ENCODE measurements at places on chromosomes 1 and 21.
A peak's percentile ranks its signal among the peaks of the same experiment; 100 is the strongest.

DNA sequence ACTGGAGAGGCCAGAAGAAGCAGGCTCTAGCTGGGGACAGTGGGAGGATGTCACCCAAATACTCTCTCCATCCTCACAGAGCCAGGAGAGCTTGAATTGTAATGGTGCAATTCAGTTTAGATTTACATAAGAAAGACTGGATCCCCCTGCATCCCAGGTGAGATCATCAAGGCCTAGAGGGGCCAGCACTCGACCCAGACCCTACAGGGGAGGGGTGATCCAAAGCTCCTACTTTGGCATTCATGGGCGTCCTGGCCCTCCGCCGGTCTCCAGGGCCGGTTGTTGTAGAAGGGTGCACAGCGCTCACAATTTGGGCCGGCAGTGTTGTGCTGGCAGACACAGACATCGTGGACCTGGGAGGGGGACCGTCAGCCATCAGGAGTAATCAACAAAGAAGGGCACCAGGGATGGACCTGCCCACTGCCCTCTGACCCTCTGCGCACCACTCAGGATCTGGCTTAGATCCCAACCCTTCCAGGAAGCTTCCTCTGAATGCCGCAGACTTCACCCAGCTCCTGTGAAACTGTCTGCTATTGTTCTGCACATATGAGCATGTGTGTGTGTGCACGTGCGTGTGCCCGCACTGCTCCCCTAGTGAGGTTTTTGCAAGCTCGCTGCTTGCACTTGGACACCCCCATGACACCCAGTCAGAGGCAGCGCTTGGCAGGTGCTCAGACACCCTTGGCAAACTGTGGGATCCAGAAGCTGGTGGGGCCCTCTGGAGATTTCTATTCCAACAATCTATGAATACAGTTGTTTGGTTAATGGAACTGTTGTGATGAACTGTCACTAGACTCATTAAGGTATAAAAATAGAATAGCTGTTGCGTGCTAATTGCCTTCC lies 21.6 kb downstream of the LAMB3 start:
- DNase-seq, result no peak

GRCh38 chr1:247468481-247469140 lies 10.7 kb upstream of the OR2B11 start:
- DNase-seq, result no peak

- no peak for DNase-seq
Observed at GRCh38 chr1:56340977-56341376, 238.4 kb downstream of the PLPP3 start.

DNA sequence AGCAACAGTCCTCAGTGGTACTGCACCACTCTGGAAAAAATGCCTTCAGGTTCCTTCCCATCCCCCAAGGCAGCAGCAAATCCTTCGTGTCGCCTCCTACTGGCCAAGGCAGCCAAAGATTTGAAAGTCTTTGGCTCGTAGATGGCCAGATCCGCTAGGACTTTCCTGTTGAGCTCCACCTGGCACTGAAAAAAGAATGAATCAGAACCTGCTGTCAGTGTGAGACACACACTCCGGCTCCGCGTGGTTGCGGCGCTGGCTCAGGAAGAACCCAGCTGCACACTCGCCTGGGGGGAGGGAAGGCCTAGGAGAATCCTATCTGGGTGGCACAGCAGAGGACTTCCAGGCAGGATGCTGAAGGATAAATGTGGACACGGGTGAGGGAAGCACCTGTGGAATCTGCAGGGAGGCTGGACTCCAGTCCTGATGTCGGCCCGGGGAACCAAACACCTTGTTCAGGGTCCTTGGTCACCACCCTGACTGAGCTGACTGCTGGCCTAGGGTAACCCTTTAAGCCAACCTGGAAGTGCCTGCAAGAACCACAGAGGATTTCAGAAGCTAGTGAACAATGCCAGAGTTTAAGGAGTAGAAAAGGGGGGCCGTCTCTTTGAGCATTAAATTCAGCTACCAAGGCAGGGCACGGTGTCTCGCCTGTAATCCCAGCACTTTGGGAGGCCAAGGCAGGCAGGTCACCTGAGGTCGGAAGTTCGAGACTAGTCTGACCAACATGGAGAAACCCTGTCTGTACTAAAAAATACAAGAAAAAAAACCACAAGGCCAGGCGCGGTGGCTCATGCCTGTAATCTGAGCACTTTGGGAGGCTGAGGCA lies 3.2 kb upstream of the CCNL2 start:
- peak; percentile 26 for DNase-seq

DNA sequence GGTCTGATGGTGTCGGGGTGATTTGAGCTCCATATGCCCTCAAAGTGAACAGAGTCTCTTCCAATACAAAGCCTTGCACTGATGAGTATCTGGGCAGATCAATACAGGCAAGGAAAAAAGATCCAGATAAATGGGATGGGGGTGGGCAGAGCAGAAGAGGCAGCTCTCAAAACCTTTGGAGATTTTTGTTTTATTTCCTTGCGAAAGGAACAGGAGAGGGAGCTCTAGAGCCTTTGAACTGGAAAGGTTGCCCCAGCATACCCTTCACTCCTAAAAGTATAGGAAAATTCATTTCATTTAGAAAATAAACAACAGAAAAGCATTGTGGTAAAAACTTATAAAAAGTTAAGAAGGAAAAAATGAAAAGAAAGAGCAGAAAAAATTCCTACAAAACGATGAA lies 31.4 kb upstream of the OLIG2 start:
- DNase-seq, result no peak

DNA sequence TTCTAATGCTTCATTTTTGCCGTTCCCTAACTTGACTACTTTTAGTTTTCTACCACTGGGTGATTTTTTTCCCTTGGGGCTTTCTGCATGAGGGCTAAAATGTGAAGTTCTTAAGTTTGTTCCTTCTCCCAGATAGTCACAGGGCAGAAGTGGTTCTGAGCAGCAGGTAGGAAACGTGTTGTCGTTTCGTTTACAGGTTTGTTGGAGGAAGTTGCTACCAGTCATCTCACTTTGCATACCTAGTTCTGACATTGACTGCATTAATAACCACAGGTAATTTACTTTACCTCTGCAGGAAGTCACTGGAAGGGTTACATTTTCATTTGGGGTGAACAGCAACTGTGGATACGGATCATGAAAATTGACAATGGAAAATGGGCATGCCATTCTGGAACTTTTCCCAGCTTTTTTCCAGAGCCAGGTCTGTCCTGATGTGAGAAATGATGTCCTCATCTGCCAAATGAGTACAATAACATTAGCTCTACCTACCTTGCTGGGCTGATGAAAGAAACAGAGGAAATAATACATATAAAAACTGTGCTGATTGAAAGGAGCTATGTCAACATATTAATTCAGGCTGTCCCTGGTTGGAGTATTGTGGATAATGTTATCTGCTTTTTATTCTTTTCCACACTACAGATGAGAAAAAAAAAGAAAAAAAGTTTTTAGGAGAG lies 94.2 kb downstream of the DISC1 start:
- DNase-seq, result no peak

GRCh38 chr1:209748620-209749019 lies 7.2 kb upstream of the TRAF3IP3 start:
- DNase-seq, result no peak

GRCh38 chr21:18023157-18023556 lies 204.0 kb upstream of the C21orf91 start:
- DNase-seq, result no peak

- DNase-seq, result no peak
Observed at GRCh38 chr1:31784356-31785019, 20.3 kb upstream of the ADGRB2 start.

DNA sequence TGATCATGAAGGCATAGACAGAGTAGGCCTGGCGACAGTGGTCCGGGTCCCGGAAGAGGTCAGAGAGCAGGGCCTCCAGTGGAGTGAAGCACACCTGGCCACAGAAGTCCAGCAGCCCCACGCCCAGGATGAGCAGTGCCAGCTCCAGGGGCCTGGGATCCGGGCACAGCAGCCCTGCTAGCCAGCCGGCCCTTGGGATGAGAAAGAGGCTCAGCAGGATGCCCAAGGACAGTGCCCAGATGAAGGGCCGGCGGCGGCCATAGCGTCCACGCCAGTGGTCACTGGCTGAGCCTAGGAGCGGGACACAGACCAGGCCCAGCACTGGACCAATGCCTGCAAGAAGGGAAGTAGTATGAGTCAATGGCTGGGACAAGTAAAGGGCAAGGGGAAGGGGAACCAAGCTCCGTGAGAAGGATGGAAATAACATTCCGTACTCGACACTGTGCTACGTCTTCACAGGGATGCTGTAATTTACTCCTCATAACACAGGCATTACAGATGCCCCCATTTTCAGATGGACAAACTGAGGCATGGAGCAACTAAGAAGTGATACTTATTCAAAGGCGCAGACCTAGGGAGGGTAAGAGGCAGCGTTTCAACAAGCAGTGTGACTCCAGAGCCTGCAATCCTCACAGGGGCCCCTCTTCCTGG lies 16.9 kb downstream of the SLC45A3 start:
- no peak for DNase-seq

- DNase-seq, result no peak
Observed at GRCh38 chr1:91777630-91778300, 108.2 kb downstream of the TGFBR3 start.

- no peak for DNase-seq
Observed at GRCh38 chr1:211975152-211975941, 60.0 kb downstream of the INTS7 start.
